Stimulated activated CD4-positive, alpha-beta T cell treated with anti-CD3 and anti-CD28 coated beads, Interleukin-12 subunit alpha, Interleukin-12 subunit beta, amount 100 ng/mL, for 24 hours (primary cell): ENCODE measurements at places on chromosomes 16 and 17.

DNA sequence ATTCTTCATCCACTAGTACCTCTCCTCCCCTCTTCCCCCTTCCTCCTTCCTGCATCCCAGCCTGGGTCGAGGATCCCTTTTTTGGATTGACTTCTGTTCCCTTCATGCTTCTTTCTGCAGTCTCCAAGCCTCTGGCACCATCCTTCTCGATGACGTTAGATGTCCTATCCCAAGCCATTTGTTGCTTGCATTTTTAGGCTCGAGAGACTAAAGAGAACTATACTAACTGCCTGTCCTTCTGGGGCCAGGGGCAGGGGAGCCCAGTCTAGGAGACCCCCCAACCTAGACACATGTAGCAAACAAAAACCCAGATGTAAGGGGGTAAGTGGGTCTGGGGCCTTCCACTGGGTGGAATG, 23.9 kb downstream of the UNK start:
- no peak for DNase-seq

DNA sequence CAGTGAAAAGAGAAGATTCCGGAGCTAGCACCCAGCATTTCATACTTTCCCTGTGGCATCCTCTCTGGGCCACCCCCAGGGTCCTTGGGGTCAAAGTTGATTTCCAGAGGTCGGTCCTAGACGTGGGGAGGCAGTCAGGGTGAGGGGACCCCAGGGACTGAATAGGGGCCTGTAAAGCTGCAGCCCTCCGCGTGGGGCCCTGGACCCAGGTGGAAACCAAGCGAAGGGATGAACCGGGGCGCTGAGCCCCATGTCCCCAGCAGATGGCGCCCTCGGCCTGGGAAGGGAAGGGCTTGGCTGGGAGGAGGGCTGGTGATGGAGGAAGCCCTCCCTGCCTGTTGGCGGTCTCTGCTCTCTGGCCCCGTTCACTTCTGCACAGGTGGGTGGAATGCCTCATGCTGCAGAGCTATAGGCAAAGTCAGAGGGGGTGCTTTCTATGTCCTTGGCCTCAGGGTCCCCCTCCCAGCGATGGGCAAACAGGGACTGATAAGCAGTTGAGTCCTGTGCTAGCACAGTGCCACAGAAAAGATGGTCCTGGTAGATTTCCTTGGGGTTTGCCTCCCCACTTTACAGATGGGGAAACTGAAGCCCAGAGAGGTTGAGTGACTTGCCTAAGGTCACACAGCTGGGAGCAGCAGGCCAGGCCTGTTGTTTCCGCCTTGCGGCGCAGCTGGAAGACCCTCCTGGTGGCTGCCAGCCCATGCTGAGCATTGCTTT, 163.4 kb upstream of the CIBAR2 start:
- peak; percentile 63 for DNase-seq

- DNase-seq: no peak
Measured at GRCh38 chr16:84608282-84608681, 9.6 kb downstream of the COTL1 start.

GRCh38 chr16:57725554-57725953, 10.0 kb upstream of the KATNB1 start:
- no peak for DNase-seq

DNA sequence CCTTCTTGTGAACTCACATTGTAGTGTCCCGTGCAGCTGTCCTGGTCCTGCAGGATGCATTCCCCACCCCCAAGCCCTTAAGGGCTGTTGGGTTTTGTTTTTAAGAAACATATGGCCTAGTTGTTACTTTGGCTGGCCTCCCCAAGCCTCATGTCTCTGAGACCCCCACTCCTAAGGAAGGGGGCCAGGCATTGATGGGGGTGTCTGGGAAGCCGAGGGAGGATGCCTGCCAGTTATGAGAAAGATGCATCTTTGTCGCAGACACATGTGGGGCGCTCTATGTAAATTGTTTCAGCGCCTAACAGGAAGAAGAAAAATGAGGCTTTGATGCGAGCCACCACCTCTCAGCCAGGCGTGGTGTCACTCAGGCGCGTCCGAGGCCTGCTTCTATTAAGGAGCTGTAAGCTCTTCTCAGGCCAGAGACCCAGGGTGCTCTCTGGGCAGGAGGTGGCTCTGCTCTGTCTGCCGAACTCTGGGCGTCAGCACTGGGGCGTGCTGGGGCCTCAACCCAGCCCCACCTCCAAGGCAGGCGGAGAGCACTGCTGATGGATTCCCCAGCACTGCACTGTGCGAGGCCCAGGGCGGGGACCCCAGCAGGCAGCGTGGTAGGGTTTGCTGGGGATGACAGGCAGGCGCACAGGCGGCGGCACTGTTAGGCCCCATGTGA, 70.6 kb downstream of the SREBF1 start:
- DNase-seq: no peak

- DNase-seq: no peak
Measured at GRCh38 chr16:58733248-58733670, 857 bp downstream of the GOT2 start.

- peak; percentile 41 for DNase-seq
Measured at GRCh38 chr16:28845293-28845692, 855 bp downstream of the TUFM start.

DNA sequence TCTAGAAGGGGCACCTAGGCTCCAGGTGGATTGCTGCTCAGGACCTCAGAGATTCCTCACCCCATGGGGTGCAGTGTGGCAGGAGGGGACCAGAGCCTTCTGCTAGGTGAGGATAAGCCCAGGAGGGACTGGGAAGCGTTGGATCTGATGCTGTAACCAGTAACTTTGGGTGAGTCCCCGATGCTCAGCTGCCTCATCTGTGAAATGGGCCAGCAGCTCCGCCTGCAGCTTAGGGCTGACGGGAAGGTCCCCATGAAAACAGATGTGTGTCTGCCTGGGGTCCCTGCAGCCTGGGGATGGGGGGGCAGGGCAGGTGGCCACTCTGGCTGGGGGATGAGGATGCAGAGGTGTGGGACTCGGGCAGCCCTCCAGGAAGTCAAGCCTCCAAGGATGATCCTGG, 2.7 kb upstream of the CASKIN1 start:
- no peak for DNase-seq

GRCh38 chr17:18959071-18959844, 7.3 kb downstream of the SLC5A10 start:
- DNase-seq: no peak

- DNase-seq: no peak
Measured at GRCh38 chr16:69568676-69569075, 2.9 kb downstream of the NFAT5 start.

GRCh38 chr17:82238472-82239201, 9.8 kb downstream of the SLC16A3 start:
- peak; percentile 71 for DNase-seq

GRCh38 chr17:41416479-41416878, 7.9 kb downstream of the KRT37 start:
- no peak for DNase-seq

DNA sequence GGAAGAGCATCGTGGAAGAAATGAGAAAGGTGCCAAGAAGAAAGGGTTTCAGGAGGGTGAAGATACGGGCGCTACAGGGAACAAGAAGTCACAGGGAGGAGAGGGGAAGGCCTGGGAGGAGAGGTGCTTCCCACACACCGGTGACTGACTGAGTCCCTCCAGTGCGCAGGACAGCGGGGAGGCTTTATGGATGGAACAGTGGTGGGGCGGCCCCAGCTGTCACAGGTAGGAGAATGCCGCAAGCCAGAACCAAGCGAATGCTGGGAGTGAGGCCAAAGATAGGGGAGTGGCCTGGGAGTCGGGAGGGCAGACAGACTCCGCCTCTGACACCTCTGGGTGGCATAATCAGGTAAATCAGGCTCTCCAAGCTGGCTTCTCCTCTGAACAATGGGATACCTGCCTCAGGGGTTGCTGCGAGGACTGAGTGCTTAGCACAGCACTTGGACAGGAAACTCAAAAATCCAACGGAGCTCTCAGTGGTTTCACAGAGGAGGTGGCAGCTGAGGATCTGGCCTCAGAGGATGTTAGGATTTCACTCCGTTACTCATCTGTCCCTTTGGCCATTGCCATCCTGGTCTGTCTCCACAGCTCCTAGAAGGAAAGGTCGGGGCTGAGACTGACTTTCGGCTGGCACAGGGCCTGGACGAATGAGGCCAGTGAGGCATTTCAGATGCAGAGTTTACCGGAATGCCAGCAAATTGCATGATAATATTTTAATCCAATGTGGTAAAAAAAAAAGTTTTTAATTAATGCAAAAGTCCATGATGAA, 717 bp upstream of the CNP start:
- peak; percentile 60 for DNase-seq

DNA sequence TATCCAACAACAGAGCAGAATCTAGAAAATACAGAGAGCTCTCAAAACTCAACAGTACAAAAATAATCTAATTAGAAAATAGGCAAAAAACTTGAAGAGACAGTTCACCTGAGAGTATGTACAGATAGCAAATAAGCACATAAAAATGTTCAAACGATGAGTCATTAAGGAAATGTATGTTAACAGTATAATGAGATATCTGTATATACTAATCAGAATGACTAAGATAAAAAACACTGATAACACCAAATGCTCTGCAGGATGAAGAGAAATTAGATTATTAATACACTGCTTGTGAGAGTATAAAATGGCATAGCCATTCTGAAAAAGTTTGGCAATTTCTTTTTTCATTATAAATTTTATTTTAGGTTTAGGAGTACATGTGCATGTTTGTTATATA, 1307.6 kb upstream of the GOT2 start:
- DNase-seq: no peak

- no peak for DNase-seq
Measured at GRCh38 chr17:7557775-7558543, 591 bp upstream of the TNFSF13 start.

DNA sequence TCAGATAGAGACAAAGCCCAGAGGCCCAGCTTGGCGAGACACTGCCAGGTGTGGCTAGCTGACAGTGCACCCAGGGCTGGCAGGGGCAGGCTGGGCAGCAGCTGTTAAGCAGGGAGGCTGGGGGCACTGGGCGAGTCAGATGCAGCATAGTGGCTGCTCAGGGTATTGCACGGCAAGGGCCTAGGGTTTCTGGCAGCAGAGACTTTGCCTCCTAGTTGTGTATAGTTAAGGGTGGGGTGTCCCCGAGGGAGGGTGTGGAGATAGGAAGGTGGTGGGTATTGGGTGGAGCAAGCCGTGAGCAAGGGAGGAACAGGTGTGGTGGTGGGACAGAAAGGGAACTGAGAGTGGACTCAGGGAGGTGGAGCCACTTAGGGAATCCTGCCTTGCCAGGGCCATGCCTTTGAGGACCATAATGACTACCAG, 66.0 kb downstream of the SMPD3 start:
- DNase-seq: no peak

- no peak for DNase-seq
Measured at GRCh38 chr16:17160920-17161431, 309.8 kb downstream of the XYLT1 start.

DNA sequence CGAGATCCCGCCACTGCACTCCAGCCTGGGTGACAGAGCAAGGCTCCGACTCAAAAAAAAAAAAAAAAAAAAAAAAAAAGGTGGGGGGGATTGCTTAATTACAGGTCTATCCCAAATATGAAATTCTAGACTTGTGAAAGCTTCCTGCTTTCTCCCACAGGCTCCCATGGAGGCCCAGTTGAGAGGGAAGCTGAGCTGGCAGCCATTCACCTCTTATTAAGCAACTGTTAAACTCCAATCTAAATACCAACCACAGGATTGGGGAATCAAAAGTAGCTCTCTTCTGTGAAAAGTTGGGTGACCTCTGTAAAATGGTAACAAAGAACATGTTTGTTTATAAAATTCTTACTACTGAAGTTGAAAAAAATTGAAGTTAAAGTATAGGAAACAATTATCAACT, 45.8 kb upstream of the STAC2 start:
- no peak for DNase-seq
